Glutamatergic neuron (in vitro differentiated cells): ENCODE measurements at places on chromosomes 3 and 15. TPM values are rescaled to one million over a fixed set of nuclear protein-coding genes. Genes with fewer than 3 reads are reported as not detected.

The KCNMB3 gene
- 2.5 TPM for total RNA-seq

DNA sequence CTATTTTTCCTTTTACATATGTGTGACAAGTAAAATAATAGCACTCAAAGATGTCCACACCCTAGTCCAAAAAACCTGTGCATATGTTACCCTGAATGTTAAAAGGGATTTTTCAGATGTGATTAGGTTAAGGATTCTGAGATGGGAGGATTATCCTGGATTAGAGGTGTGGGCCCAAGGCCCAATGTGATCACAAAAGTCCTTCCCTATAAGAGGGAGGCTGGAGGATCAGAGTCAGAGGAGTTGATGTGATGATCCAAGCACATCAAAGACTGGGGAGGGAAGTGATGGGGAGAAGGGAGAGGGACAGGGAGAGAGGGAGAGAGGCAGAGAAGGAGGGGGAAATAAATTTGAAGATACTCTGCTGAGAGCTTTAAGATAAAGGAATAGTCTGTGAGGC is 512.6 kb downstream of the PLOD2 start:
- no peaks in the 10 kb centered on the region for H3K36me3 ChIP-seq
- DNase-seq, result no peak
- no peak overlapping the region for H3K27ac ChIP-seq
- H3K4me3 ChIP-seq, result no peak overlapping the region
- no peaks in the 10 kb centered on the region for H3K4me1 ChIP-seq

The RPLP1 gene
- 572 TPM for total RNA-seq

DNA sequence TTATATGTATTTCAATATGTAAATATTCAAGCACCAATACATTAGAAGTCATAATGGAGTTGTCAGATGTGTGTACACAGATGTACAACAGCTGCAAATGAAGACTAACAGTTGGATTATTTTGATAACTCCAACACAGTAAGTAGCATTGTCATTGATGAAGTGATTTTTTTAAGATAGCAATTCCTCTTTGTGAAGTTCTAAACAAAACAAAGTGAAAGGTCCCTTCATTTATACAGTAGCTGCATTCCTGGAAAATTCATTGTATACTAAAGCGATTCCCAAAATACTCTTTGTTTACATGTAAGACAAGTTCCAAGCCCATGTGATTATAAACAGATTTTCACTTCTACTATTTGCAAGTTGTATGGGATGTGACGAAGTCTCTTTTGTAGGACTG is 114.7 kb downstream of the B3GALNT1 start:
- H3K27ac ChIP-seq, result no peak overlapping the region
- no peak for DNase-seq
- H3K4me1 ChIP-seq, result peaks cover 2% of the 10 kb centered on the region
- no peak overlapping the region for H3K4me3 ChIP-seq
- H3K27me3 ChIP-seq, result no peaks in the 10 kb centered on the region

The GATM gene
- 51.2 TPM for total RNA-seq

DNA sequence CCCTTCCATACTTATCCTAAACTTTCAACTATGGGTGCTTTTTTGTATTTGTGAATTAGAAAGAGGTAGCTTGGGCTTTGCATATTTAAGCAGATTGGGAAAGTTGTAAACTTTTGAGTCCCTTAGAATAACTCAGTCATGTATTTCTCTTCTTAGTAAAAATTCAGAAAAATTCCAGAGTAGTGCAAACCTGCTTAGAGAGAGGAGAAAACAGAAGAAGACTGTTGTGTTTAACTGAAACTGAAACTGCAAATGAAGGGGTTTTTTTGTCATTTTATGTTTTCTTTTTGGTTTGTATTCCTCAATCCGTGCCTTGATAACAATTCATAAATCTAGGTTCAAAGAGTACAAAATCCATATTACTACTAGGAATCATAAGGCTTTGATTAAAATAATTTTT is 31.3 kb downstream of the CD200 start:
- H3K27ac ChIP-seq, result no peak overlapping the region
- H3K4me3 ChIP-seq, result no peak overlapping the region
- no peaks in the 10 kb centered on the region for H3K36me3 ChIP-seq
- DNase-seq, result no peak
- no peaks in the 10 kb centered on the region for H3K27me3 ChIP-seq

DNA sequence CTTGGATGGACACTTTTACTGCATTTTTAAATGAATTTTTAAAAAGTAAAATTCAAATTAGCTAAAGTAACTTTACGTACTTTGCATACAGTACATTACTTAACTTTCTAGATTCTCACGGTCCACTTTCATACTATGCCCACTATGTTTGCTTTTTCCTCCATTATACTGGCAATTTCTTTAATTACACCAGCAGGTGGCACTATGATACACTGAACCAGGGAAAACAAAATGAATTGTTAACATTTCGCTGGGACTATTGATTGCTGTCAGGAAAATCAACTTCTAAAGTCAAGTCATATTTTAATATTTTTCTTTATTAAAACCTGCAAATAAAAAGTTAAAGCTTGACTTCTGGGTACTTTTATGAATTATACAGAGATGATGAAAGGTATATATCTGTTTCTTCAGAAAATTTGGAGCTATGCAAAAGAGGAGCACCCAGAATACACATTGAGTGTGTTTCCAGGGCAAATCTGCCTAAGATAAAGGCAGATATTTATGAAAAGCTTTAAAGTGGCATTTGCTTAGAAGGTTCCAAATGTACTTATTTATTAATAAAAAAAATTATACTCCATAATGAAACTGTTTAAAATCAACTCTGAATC is 21.8 kb upstream of the POU1F1 start:
- H3K27ac ChIP-seq, result no peak overlapping the region
- H3K4me1 ChIP-seq, result no peaks in the 10 kb centered on the region
- H3K27me3 ChIP-seq, result no peaks in the 10 kb centered on the region
- no peaks in the 10 kb centered on the region for H3K36me3 ChIP-seq

The CHL1 gene
- 35.5 TPM for total RNA-seq

The IL17RE gene
- 3.9 TPM for total RNA-seq

DNA sequence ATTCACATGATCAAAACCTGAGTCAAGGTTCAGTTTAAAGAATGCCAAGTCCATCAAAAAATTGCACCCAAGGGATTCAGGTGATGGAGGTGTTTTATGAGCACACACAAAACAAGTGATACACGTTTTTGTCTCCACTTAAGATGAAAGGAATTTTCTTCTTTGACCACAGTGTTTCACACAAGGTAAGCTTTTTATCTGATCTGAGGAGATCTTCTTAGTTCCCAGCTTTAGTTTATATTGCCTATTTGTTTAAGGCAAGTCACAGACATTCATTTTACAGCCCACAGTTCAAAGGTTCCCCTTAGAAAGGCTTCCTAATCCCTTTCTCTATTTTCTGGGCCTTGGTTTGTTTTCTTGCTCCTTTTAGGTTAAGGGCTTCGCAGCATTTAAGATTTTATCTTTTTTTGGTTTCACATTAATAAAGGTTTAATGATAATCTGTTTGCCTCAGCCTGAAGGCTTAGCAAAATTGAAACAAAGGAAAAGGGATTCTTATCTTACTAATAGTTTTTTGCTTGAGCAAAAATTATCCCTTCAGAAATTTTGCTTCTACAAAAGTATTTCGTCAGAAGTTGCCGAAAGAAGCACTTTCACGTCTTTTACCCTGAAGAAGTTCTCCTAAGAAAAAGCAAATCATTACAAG is 420.5 kb upstream of the NAALADL2 start:
- peaks cover 9% of the 10 kb centered on the region for H3K4me1 ChIP-seq
- no peak for DNase-seq
- H3K27me3 ChIP-seq, result peaks cover 8% of the 10 kb centered on the region
- no peak overlapping the region for H3K4me3 ChIP-seq

DNA sequence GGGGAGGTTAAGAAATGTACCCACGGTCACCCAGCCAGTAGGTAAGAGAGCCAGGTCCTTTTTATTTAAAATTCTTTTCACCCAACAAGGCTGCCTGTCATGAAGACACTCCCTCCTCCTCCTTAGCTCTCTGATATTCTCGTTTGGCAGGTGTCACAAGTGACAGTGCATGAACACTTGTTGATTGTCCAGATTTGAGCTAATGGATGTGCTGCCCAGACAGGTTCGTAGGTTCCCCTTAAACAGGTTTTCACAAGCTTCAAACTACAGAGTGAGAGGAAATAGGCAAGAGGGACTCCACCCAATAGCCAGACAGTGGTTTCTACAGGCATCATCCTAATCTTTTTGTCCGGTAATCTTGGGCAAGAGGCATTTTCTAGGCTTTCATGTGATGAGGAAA is 32.2 kb downstream of the ATP13A4 start:
- no peaks in the 10 kb centered on the region for H3K4me1 ChIP-seq
- H3K4me3 ChIP-seq, result no peak overlapping the region
